Stimulated activated CD8-positive, alpha-beta memory T cell treated with anti-CD3 and anti-CD28 coated beads, Interleukin-4, amount 100 ng/mL, for 1 hour (primary cell): ENCODE measurements at places on chromosomes 4 and X.
A peak's percentile ranks its signal among the peaks of the same experiment; 100 is the strongest.

DNA sequence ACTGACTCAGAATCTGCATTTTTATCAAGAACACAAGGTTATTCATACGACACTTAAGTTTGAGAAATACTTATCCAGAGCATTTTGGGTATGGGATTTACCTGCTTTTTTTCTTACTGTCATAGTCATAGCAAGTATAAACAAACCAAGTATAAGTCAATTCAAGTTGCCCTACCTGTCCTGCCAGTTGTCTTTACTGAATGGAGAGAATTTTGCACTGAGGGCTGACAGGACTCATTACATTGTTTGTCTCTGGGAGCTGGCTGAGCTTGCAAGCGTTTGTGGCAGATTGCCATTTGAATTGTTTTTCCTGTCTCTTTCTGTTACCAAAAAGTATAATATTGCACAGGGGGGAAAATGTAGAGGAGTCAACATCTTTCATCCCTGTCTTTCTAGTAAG is 278.9 kb upstream of the MAGEC2 start:
- DNase-seq, result no peak

- DNase-seq, result no peak
Observed at GRCh38 chrX:73903941-73904340, 340.9 kb downstream of the CHIC1 start.

- DNase-seq, result no peak
Observed at GRCh38 chr4:57426779-57427395, 316.7 kb upstream of the IGFBP7 start.

DNA sequence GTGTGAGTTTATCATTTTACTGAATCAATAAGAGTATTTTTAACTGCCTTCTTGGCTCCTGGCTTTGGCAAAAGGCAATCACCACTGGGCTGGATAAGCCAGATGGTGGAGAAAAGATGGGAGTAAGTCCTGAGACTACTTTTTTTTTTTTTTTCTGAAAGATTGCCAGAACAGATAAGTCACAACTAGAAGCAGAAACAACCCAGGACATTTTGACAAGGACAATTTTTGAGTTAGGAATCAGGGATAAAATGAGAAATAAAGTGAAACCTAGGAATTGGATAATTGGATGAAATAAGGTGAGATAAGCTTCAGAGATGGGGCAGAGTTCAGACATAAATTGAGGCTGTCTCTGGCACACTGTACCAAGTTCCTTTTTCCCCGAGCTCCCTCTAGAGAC is 471.0 kb downstream of the KLHL13 start:
- DNase-seq, result no peak

GRCh38 chr4:827209-828081 is 1.5 kb upstream of the CPLX1 start:
- DNase-seq, result no peak

- no peak for DNase-seq
Observed at GRCh38 chr4:184385705-184386141, 88.6 kb downstream of the IRF2 start.

DNA sequence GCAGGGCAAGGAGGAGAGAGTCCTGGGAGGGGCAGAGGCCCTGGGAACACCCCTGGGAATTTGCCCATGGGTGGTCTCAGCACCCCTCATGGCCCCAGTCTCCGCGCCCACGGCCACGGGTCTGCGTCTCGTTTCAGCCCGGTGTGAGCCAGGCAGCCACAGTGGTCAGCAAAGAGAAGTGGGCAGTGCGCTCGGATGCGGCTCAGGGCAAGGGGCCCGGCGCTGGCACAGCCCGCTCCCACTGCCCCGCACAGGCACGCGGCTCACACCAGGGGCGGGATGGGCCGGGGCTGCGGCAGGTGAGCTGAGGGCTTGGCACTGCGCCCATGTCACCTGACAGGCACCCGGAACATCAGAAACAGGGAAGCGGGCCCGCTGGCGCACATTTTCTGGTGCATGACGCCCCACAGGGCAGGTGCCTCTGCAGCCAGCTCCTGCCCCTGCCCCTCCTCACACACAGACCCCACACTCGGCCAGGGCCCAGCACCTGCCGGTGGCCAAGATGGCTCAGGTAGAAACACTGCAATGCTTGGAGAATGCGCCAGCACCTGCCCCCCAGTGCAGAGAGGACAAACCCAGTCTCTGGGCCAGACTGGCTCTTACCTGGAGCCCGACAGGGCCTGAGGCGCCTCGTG is 41.9 kb upstream of the MXD4 start:
- DNase-seq, result no peak

GRCh38 chr4:68499021-68499420 is 51.8 kb downstream of the TMPRSS11E start:
- no peak for DNase-seq

DNA sequence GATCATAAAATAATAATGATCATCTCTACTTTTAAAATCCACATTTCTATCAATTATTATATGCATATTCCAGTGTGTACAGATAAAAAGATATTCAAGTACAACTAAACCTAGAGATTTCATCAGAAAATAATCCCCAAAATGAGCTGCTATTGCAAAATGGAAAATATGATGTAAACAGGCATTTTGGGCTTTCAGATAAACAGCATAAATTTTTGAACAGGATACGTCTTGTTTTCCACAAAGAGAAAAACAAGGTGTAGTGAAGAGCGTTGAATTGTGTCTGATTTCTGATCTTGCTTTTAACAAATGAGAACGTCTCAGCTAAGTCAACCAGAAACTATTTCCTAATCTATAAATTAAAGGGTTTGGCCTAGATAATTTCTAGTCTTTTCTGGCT is 349.6 kb upstream of the FTHL17 start:
- no peak for DNase-seq

- no peak for DNase-seq
Observed at GRCh38 chrX:153635788-153636668, 11.0 kb upstream of the DUSP9 start.

GRCh38 chr4:151784706-151785105 is 23.9 kb upstream of the GATB start:
- no peak for DNase-seq

DNA sequence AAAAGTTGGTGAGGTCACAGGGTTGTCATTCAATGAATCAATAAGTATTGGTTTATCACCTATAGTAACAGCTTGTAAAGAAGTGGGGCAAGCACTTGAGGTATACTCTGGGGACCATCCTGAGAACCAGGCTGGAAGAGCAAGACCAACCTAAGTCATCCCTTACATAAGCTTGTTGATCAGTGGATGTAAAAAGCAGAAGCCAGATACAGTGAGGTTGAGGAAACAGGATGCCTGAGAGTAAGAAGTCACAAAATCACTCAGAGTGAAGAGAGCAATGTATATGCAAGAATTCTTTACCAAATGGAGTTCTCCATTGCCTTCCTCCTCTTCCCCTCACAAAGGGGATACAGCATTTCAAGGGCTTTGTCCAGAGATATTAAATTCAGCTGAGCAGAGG is 76.3 kb upstream of the PACRGL start:
- DNase-seq, result no peak

DNA sequence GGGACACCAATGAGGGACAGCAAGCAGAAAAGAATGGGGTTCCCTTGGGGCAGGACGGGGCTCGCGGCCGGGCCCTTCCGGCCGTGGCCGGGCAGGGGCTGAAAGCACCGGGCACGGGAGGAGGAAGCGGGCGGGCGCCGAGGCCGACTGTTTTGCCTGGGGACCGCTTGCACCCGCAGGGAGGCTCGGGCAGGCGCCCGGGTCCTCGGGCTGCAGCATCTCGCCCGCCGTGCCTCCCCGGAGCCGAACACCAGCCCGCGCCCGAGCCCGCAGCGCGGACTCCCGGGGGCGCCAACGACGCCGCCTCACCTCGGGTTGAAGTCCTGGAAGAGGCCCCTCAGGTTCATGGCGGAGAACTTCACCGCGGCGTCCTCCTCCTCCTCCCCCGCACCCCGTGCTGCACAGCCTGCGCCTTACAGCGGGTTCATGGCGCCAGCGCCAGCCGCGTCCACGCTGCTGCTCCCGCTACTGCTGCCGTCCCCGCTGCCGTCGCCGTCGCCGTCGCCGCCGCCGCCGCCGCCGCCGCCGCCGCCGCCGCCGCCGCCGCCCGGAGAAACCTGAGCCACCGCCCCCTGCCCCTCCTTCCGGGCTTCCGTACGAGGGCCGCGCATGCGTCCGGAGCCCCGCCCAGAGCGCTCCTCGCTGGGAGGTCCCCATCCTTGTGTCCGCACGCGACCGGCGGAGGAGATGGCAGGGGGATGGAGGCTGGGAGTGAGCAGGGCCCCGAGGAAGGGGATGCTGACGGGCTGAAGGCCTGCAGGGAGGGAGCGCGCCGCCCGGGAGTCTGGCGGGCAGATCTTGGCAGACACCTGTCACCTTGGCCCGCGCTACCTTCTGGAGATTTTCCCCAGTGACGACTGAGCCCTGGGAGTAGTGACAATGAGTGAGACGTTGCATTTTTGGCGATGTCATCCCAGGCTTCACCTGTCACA is at the start of gene TMEM185A:
Gene TMEM185A (minus strand): TSS at position 559 of the 932 bp plus-strand sequence. CDS start 212 bp downstream, at position 347.
- DNase-seq, result peak; percentile 52

GRCh38 chr4:86848136-86848535 is 1.0 kb downstream of the SLC10A6 start:
- no peak for DNase-seq

- DNase-seq, result no peak
Observed at GRCh38 chr4:17785858-17786257, 4.4 kb upstream of the FAM184B start.

DNA sequence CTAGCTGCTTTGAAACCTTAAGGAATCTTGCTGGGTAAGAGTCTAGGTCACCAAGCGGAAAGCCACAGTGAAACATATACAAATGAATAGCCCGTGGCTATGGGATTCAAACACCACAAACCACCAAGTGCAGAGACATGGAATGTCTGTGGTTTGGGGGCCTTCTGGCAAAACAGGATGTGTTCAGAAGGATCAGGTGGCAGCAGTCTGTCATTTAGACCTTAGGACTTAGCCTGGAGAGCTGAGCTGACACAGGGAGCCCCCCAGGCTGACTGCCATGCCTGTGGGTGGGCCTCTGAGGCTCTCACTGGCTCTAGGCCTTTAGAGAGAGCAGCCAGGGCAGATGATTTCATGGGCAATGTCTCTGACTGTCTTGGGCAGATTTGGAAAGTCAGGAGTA is 225.6 kb downstream of the FBXW7 start:
- no peak for DNase-seq

GRCh38 chr4:41878991-41879491 is 56.2 kb upstream of the TMEM33 start:
- DNase-seq, result no peak

- DNase-seq, result no peak
Observed at GRCh38 chr4:121648516-121648915, 48.3 kb downstream of the ANXA5 start.

DNA sequence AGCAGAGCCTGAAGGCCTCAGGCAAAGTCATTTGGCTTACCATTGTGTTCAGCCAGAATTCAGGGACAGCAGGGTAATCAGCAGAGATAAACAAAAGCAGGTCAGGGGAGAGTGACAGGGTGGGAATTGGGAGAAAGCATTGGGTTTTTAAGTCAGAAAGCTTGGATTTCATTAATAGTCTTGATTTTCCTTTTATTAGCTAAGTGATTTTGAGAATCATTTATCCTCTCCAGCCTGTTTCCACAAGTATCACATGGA is 410.1 kb downstream of the HNRNPD start:
- DNase-seq, result no peak

- DNase-seq, result no peak
Observed at GRCh38 chr4:105116616-105117319, 29.9 kb upstream of the TET2 start.

DNA sequence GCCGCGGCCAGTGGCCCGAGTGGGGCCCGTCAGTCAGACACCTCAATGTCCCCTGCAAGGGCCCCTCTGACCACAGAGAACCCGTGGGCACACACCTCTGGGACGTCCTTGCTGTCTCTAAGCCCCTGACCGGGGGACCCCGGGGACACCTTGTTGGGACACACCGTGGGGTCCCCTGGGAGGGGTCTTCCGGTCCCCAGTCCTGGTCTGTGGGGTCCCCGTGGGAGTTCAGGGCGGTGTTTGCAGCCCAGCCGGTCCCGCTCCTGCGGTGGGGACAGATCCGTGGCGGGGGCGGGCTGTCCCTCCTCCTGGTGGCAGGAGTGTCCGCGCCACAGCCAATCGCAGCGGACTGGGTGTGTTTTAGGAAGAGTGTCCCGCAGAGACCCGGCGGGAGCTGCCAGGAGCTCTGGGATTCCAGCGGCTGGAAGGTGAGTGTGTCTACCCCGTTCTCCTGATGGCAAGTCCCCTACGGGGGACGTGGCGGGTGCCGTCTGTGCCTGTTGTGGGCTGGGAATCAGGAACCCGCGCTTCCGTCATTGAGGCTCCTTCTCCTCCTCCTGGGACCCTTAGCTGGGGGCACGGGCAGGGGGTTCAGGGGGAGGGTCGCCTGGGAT is 5.1 kb upstream of the PLCXD1 start:
- DNase-seq, result no peak

- no peak for DNase-seq
Observed at GRCh38 chrX:15679246-15679645, 14.6 kb upstream of the CLTRN start.

DNA sequence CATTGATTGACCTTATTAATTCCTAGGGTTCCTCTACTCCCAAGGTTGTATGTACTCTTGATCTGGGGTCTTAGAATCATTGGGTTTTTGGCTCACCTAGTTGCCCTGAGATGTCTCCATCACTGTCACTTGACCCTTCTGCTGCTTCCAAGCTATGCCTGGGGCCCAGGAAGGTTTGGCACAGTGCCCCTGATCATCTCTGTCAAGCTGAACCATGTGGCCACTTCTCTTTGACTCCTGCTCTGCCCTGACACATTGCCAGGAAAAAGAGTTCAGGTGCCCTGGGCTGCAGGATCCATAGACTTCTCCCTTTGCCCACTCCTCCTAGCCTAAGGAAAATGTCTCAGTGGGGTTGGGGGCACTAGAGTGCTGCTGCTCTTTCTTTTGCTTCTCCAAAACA is 3.9 kb upstream of the CHST7 start:
- DNase-seq, result no peak

DNA sequence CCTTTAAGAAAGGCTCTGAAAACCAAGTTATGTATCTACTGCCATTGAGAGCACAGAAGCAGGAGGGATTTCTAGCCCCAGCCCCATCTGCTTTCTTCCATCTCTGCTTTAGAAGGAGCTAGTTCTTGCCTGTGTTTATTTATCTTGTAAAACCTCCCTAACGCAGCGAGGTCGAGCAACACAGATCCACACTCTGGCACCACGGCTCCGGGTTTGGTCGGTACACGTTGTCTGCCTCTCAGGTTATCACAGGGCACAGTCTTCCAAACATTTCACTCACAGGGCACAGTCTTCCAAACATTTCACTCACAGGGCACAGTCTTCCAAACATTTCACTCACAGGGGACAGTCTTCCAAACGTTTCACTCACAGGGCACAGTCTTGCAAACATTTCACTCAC is 69.7 kb upstream of the TLR3 start:
- DNase-seq, result no peak

GRCh38 chrX:151825925-151826485 is 86.7 kb upstream of the MAGEA4 start:
- no peak for DNase-seq

GRCh38 chr4:9867751-9868425 is 86.5 kb downstream of the DRD5 start:
- DNase-seq, result no peak

- DNase-seq, result no peak
Observed at GRCh38 chrX:46341767-46342322, 203.4 kb downstream of the ZNF674 start.

- DNase-seq, result no peak
Observed at GRCh38 chr4:167428156-167428555, 193.9 kb upstream of the SPOCK3 start.

- no peak for DNase-seq
Observed at GRCh38 chrX:45513042-45513441, 312.4 kb upstream of the DIPK2B start.
